ENCODE measurements at places on chromosomes 4 and X.

GRCh38 chr4:71261633-71262121, 77.1 kb upstream of the SLC4A4 start:
- DNase-seq: no peak

DNA sequence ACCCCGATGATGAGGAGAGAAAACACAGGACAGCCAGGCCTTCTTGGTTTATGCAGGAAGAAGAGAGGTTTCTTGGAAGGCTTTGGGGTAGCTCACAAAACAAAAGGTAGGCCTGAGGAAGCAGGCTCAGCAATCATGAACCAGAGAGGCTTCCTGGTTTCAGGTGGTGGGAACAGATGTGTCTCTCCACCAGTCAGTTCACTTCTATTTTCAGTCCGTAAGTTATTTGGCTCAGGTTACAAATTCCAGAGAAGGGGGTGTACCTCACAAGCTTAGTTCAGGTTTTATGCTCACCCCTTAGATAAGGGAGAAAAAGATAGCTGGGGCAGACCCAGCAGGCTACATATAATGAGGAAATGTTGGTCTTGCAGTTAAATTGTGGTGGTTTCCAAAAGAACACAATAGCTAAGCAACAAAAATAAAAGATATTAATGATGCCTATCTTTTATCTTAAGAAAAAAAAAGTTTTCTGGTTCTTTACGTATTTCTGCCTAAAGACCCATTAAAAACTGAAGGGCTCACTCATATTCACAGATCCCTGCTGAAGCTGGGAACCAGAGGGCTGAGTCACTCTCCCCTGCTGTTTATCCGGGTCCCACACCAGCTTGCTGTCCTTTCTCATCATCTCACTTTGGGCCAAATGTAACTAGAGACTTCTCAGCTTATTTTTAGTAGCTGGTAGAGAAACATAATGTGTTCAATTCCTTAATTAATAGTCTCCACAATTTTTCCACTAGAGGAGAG, 177.0 kb downstream of the CAMK2D start:
- no peak for DNase-seq

GRCh38 chr4:23369331-23369730, 520.5 kb downstream of the PPARGC1A start:
- no peak for DNase-seq

DNA sequence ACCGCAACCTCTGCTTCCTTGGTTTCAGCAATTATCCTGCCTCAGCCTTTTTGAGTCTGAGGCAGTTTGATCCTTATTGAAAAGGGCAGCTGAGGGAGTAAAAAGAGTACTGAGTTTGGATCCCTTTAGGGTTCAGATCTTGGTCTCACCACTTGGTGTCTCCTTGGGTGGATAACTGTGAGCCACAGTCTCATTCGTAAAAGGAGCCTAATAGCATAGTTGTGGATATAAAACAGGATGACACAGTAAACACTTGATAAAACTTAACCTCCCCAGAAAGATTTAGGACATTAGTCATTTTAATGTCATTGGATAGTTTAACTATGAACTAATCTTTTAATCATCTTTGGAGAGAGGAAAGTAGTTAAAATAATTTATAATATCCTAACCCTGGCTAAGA, 173.0 kb downstream of the ANK2 start:
- no peak for DNase-seq

- DNase-seq: no peak
Observed at GRCh38 chr4:7048642-7049041, 5.5 kb downstream of the TADA2B start.

DNA sequence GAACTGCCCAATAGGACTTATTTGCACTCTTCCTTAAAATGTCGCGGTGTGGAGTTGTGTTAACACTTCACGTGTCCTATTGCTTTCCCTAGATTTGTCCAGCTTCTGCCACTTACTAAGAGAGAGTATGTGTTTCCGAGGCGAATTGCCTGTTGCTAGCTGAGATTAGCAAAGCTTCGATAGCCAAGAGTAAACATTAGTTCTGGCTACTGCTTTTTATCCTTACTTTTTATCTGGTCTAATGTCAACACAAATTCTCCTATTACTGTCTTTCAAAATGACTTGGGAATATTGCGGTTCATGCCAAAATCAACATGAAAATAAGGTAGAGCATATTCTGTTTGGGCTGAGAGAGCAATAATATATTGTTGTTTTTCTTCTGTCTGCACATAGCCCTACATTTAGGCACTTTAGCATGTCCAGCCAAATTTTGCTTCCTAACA, 90.4 kb upstream of the VEGFC start:
- DNase-seq: no peak

DNA sequence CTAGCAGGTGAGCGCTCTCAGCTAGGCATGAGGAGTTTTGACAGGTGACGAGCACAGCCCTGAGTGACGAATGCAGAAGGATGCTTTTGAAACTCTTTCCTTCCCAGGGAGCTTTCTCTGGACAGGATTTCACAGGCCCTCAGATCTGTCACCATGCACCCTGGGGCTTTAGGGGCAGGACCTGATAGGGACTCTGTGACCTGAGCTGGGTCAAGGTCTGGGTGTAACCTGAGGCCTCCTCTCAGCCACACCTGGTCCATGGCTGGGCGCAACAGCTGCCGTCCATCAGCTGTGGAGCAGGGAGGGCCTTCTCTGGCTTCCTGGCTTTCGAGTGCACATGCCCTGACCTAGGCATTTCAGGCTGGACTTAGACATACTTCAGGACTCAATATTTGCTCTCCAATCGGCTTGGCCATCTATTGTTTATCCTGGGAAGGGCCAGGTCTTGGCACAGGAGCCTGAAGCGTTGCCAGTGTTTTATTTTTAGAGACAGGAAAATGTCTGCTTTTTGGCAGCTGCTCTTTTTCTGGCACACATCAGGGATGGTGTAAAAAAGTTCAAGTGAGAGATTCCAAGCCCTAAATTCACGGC, 56.4 kb downstream of the C4orf51 start:
- DNase-seq: no peak

- no peak for DNase-seq
Observed at GRCh38 chr4:119490335-119490734, 138.3 kb downstream of the PDE5A start.

GRCh38 chrX:34901761-34902160, 40.8 kb upstream of the FAM47B start:
- no peak for DNase-seq

GRCh38 chr4:158739600-158739999, 16.4 kb upstream of the PPID start:
- DNase-seq: no peak

DNA sequence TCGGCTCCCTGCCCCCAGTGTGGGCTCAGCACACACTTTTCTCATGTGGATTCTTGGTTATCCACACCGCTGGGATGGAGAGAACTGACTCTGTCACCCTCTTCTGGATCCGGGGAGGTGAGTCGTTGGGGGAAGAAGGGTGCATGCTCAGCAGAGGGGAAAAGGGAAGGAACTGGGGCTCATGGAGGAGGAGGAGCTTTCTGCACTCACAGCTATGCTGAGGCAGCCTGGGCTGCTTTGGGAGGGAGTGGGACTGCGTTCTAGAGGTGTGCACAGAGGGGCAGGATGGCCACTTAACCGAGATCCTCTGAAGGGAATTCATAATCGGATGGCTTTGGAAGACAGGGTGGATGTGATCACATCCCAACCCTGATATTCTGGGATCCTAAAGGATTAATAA, 51.6 kb downstream of the RTL5 start:
- no peak for DNase-seq

DNA sequence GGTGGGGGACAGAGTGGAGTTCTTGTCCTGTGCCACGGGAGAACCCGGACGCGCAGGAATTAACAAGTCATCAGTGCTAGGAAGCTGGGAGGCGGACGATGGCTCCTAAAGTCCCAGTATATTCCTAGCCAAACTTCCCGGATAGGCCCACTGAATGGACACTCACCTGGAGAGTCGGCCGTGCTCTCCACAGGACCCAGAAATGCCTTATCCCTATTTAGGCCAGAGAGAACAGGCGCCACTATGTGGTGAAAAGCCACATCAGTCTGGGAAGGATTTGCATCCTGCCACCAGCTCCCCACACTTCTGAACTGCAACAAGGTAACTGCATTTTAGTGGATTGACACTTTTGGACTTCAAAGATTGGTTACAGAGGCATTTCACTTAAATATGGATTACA, 1.1 kb downstream of the CFAP299 start:
- no peak for DNase-seq
